Activated CD4-positive, alpha-beta T cell treated with anti-CD3 and anti-CD28 coated beads for 24 hours (primary cell): ENCODE measurements at places on chromosomes 11 and 22.

DNA sequence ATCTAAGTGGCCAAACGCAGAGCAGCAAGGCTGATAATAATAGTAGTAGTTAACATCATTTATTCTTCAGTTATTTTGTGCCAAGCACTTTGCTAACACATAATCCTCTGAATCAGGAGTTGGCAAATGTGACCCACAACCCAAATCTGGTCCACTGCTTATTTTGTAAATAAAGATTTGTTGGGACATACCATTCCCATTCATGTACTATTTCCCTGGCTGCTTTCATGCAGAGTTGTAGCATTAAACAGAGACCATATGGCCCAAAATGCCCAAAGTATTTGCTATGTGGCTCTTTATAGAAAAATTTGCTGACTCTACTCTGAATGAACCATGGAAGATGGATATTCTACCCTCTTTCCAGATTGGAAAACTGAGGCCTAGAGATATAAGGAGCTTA lies 50.3 kb downstream of the COMMD9 start:
- no peak for DNase-seq

- DNase-seq, result no peak
Measured at GRCh38 chr11:123483058-123483457, 53.0 kb downstream of the GRAMD1B start.

DNA sequence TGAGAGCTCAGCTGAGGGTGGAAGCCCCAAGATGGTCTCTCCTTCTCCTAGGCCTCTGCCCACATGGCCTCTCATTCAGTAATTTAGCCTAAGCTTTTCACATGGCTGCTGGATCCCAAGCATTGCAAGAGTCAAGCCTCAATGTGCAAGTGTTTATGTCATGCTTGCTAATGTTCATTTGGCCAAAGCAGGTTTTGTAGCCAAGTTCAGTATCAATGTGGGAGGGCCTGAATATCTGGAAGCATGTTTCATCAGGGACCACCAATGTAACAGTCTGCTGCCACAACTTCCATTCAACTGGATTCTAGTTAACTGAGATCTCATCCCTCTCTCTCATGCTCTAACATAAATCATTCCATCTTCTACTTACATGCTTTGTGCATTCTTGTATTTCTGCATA lies 8.5 kb upstream of the SYTL2 start:
- no peak for DNase-seq

GRCh38 chr11:64863391-64864060 lies 14.9 kb downstream of the EHD1 start:
- no peak for DNase-seq

GRCh38 chr11:77259641-77260040 lies 41.8 kb downstream of the GDPD4 start:
- no peak for DNase-seq

GRCh38 chr22:22802339-22802970 lies 85.2 kb upstream of the IGLL5 start:
- DNase-seq, result no peak

- DNase-seq, result no peak
Measured at GRCh38 chr22:43969021-43969878, 14.0 kb downstream of the SAMM50 start.

DNA sequence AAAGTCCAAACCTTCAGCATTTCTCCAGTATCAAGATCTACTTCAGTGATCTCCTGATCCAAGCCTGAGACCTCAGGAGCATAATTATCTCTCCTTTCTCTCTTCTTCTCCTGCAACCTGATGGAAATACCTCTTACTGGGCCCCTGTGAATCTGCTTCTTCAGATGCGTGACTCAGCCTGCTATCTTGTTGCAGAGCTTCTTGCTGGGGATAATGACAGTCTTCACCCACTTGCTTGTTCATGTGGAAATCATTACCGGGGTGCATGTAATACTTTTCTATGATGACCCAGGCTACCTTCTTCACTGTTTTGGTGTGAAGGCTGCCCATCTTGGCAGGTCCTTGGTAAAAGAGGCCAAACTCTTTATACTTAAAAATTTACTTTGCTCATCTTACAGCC lies 140.0 kb upstream of the POU2AF2 start:
- no peak for DNase-seq

GRCh38 chr11:115760461-115761320 lies 256.5 kb upstream of the CADM1 start:
- no peak for DNase-seq

GRCh38 chr11:4551346-4551979 lies 6.5 kb downstream of the OR52M1 start:
- no peak for DNase-seq

- DNase-seq, result no peak
Measured at GRCh38 chr22:47848184-47848920, 1085.9 kb downstream of the TBC1D22A start.

DNA sequence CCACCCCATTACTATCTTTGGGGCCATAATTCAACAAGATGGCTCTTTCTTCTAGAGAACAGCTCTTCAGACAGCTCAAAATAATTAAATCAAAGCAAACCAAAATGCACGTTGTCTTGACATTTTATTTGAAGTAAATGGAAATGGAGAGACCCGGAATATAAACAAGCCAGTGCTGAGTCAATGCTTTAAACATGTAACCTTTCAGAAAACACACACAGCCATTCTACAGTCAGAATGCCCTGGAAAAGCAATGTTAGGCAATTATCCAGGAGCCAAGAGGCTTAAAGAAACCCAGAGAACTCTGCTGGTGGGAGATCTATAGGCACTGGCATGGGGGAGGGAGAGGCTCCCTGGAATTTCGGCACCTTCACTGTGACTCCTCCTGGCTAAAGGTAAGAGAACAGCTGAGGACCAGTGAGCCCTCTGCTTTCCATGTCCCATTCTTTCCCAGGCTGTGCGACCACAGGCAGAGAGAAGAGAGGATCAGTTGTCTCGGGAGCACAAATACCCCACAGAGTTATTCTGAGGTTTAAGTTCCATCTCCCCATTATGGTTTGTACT lies 254.0 kb upstream of the CCDC90B start:
- no peak for DNase-seq

DNA sequence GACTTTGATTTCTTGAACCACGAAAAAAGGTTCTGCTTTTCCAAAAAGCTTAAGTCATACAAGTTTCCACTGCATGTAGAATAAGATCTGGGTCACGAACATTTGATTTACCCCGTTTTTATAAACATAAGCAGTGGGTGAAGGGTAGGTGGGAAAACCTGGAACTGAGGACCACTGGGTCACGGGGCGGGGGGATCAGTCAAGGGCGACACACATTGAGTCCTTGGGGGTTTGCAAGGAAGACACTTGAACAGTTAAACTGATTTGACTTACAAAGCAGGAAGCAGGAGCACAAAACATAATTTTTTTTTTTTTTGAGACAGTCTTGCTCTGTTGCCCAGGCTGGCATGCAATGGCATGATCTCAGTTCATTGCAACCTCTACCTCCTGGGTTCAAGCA lies 10.9 kb downstream of the FADS3 start:
- DNase-seq, result no peak

DNA sequence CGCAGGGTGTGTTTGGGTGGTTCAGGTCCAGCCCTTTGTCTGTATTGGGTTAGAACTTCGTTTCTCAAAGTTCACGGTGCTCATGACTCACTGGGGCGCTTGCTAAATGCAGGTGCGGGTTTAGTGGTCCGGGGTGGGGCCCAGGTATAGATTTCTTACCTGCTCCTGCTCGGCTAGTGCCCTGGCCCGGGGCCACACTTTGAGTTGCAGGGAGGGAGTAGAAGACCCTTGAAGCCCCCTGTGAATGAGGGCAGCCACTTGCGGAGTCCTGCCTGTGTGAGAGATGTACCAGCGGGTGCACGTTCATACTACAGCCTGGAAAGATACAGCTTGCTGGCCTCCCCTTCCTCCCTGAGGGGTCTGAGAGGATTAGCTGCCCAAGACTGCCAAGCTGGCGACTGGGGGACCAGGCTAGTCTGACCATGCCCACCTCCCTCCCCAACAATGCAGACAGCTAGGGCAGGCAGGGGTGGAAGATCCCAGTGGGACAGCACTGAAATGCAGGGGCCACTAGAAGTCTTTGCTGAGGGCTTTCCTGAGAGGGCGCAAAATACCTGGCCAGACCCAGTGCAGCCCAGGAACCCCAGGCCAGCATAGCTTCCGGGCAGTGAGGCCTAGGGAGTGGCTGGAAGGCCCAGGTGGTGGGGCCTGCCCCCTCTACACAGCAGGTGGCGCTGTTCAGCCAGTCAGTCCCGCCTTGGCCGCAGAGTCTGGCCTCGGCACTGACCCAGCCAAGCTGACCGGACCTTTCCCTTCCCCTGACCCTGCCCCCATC lies 5.1 kb upstream of the MYRF start:
- DNase-seq, result peak; percentile 11

DNA sequence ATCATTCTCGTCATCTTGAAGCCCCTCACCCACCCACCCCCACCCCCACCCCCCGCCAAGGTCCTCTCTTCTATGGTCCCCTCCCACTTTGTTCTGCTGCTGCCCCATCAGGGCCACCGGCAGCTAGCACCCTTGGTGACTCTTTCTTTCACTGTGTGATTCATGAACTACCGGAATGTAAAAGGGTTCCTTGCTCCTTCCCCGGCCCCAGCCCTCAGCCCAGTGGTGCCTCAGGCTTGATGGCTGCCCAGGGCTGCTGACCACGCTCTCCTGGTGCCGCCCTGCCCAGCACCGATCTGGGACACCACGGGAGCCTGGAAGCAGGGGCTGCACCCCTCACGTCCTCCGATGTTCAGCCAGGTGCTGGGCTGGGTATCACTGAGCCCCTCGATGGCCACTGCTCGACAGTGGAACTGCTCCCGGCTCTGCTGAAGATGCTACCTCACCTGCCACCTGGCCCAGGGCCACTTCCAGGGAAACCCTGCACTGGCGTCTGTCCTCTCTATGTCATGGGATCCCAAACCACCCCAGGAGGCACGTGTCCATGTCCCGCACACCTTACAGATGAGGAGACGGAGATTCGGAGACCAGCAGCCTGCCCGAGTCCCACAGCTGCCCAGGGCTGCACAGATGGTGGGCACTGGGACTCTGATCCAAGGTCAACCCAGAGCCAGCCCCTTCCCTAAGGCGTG lies 39.7 kb downstream of the IGLL5 start:
- no peak for DNase-seq

- no peak for DNase-seq
Measured at GRCh38 chr22:49353235-49353634, 474.4 kb downstream of the BRD1 start.

GRCh38 chr22:44459041-44459440 lies 39.0 kb downstream of the RTL6 start:
- DNase-seq, result no peak
